Aortic smooth muscle cell (primary cell): ENCODE measurements at places on chromosomes 7 and 10. TPM values are rescaled to one million over a fixed set of nuclear protein-coding genes. Genes with fewer than 3 reads are reported as not detected.

Gene SNCG
- total RNA-seq, result 74.4 and 98.7 TPM in 2 replicates

Gene EXOSC1
- total RNA-seq, result 27.9 and 32.0 TPM in 2 replicates

Gene CALML3
- total RNA-seq, result not detected in 2 replicates

Gene CHCHD2
- total RNA-seq, result 280 and 321 TPM in 2 replicates

Gene FAM25G
- not detected in 2 replicates for total RNA-seq

Gene LAMB4
- 0.13 and 0.25 TPM in 2 replicates for total RNA-seq

Gene ATG9B
- total RNA-seq, result 0.06 TPM in 1 of 2 replicates, not detected in the other

Gene SEMA3E
- 0.06 and 0.13 TPM in 2 replicates for total RNA-seq

Gene CYP2E1
- total RNA-seq, result 0.40 and 0.56 TPM in 2 replicates

Gene STEAP1B
- 18.9 and 28.8 TPM in 2 replicates for total RNA-seq

Gene HOXA6
- total RNA-seq, result not detected in 2 replicates

Gene TBXAS1
- 0.92 and 1.4 TPM in 2 replicates for total RNA-seq

Gene ANKRD30A
- not detected in 2 replicates for total RNA-seq

Gene SLC29A3
- 0.66 and 0.87 TPM in 2 replicates for total RNA-seq

Gene TET1
- total RNA-seq, result 1.2 and 3.4 TPM in 2 replicates

Gene C10orf67
- total RNA-seq, result not detected in 2 replicates

Gene SNX10
- 0.13 TPM in 1 of 2 replicates, not detected in the other for total RNA-seq

Gene TMEM229A
- total RNA-seq, result 0.13 and 0.37 TPM in 2 replicates

Gene SPDYE2B
- total RNA-seq, result not detected in 2 replicates

Gene NYAP1
- 0.13 and 0.19 TPM in 2 replicates for total RNA-seq

Gene MPP7
- total RNA-seq, result 0.53 and 2.4 TPM in 2 replicates

Gene CYP2C19
- total RNA-seq, result not detected in 2 replicates

Gene SLC18A3
- not detected in 2 replicates for total RNA-seq

Gene IFT22
- total RNA-seq, result 26.8 and 29.9 TPM in 2 replicates

Gene MOGAT3
- total RNA-seq, result not detected in 2 replicates

Gene DMBT1
- total RNA-seq, result under 0.01 and 0.06 TPM in 2 replicates

Gene PRPS1L1
- total RNA-seq, result 0.06 and 0.13 TPM in 2 replicates

Gene CXCL12
- 814 and 1,285 TPM in 2 replicates for total RNA-seq

Gene CFAP46
- total RNA-seq, result 0.19 and 0.79 TPM in 2 replicates

Gene TMEM254
- total RNA-seq, result 5.8 and 6.9 TPM in 2 replicates

Gene NKX2-3
- not detected in 2 replicates for total RNA-seq

Gene CFAP58
- 0.99 and 1.2 TPM in 2 replicates for total RNA-seq

Gene CDK6
- total RNA-seq, result 19.8 and 22.6 TPM in 2 replicates

Gene HEPACAM2
- not detected in 2 replicates for total RNA-seq

Gene TMEM60
- 17.0 and 21.9 TPM in 2 replicates for total RNA-seq

Gene OR6V1
- not detected in 2 replicates for total RNA-seq

Gene ATOH7
- total RNA-seq, result under 0.01 TPM in 1 of 2 replicates, not detected in the other

Gene NAT16
- not detected in 2 replicates for total RNA-seq

Gene PAPOLB
- 0.13 and 0.19 TPM in 2 replicates for total RNA-seq

Gene FOXI2
- total RNA-seq, result not detected in 2 replicates
